ENCODE measurements at places on chromosomes 12 and 14. TPM values are rescaled to one million over a fixed set of nuclear protein-coding genes. Genes with fewer than 3 reads are reported as not detected.
A peak's percentile ranks its signal among the peaks of the same experiment; 100 is the strongest.

The ANKRD9 gene
- total RNA-seq: 4.9 TPM

The CLEC2B gene
- total RNA-seq: 53.7 TPM

- peak overlapping the region; percentile 80 for H3K27ac ChIP-seq
- H3K27me3 ChIP-seq: peaks cover 67% of the 10 kb centered on the region
- H3K4me3 ChIP-seq: peak overlapping the region; percentile 92
- H3K36me3 ChIP-seq: no peaks in the 10 kb centered on the region
These were observed 372 bp upstream of the DPF3 start for GRCh38 chr14:72894323-72894622.

DNA sequence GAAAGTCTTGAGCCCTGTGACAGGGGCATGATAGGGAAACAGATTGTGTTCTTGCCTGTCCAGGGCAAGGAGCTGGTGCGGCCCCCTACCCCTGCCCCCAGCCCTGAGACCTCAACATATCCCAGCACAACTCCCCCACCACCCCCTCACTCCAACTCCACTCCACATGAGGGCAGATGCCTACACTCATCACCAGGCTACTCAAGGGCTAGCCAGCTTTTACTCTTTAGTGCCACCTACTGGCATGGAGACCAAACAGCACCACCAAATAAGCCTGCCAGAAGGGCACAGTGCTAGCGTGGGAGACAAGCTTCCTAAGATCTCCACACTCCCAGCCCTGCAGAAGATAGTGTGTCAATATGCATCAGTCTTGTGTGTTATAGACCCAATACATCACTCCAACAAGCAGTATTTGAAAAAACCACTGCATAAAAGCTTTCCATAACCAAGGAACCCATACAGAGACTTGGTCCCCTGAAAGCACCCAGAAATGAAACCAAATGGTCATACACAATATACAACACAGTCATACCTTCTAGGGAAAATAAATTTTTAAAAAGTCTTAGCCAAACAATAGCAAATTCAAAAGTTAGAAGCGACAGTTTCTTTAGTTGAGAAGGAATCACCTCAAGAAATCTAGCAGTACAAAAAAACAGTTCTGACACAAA lies 154.4 kb downstream of the KCNK10 start:
- peak; percentile 67 for DNase-seq
- H3K4me3 ChIP-seq: no peak overlapping the region
- H3K4me1 ChIP-seq: peaks cover 18% of the 10 kb centered on the region
- H3K27ac ChIP-seq: no peak overlapping the region
- no peaks in the 10 kb centered on the region for H3K36me3 ChIP-seq

- no peaks in the 10 kb centered on the region for H3K36me3 ChIP-seq
- H3K27ac ChIP-seq: no peak overlapping the region
- peaks cover 2% of the 10 kb centered on the region for H3K4me1 ChIP-seq
- DNase-seq: no peak
- peaks cover 1% of the 10 kb centered on the region for H3K27me3 ChIP-seq
These were observed 17.7 kb upstream of the NRXN3 start for GRCh38 chr14:78152201-78153063.

DNA sequence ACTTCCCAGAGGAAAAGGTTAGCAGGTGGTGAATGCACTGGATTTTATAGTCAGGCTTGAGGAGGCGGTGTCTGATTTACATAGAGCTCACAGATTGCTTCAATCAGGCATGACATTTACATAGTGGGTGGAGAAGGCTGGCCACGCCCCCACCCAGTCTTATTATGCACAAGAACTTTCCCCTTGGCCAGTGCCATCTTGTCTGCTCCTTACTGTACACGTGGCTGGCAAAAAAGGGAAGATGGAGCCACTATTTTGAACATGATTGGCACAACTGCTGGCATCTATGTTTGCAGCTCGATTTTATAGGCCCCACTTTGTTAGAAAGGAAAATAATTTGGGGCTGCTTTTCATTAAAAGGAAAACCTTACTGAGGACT lies 10.9 kb upstream of the LGMN start:
- H3K36me3 ChIP-seq: peaks cover 6% of the 10 kb centered on the region
- no peak overlapping the region for H3K4me3 ChIP-seq
- DNase-seq: no peak
- H3K27ac ChIP-seq: no peak overlapping the region
- H3K4me1 ChIP-seq: peaks cover 28% of the 10 kb centered on the region

DNA sequence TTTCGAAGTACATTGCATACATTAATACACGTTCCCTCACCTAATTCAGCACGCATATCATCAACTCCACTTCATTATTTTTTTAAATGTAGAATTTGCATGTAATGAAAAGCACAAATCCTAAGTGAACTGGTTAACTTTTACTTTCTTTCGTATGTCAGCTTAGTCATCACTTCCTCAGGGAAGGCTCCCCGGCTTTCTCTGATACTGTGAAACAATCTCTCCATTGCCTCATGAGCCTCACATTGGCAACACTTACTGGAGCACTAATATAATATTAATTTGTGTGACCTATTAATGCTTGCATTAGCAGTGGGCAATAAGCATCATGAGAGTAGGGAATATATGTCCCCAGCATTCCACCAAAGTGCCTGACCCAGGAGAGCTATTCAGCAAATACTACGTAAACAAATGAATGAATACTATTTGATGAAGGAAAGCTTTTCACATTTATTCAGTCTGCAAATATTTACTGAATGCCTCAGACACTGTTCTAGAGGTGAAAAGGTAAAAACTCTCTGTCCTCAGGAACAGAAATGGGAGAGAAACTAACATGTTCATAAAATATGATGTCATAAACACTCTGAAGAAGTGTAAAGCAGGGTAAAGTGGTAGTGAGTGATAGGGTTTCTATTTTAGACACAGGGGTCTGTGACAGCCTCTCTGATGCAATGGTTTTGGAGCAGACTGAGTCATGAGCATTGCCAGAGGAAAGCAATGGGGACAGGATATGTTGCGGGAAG lies 327.5 kb upstream of the DIO2 start:
- H3K27ac ChIP-seq: no peak overlapping the region
- H3K4me3 ChIP-seq: no peak overlapping the region
- no peaks in the 10 kb centered on the region for H3K36me3 ChIP-seq
- no peaks in the 10 kb centered on the region for H3K27me3 ChIP-seq
- no peak for DNase-seq

GRCh38 chr12:3593906-3594483 lies 103.0 kb downstream of the PRMT8 start:
- peaks cover 3% of the 10 kb centered on the region for H3K27me3 ChIP-seq
- H3K36me3 ChIP-seq: no peaks in the 10 kb centered on the region
- no peak for DNase-seq

DNA sequence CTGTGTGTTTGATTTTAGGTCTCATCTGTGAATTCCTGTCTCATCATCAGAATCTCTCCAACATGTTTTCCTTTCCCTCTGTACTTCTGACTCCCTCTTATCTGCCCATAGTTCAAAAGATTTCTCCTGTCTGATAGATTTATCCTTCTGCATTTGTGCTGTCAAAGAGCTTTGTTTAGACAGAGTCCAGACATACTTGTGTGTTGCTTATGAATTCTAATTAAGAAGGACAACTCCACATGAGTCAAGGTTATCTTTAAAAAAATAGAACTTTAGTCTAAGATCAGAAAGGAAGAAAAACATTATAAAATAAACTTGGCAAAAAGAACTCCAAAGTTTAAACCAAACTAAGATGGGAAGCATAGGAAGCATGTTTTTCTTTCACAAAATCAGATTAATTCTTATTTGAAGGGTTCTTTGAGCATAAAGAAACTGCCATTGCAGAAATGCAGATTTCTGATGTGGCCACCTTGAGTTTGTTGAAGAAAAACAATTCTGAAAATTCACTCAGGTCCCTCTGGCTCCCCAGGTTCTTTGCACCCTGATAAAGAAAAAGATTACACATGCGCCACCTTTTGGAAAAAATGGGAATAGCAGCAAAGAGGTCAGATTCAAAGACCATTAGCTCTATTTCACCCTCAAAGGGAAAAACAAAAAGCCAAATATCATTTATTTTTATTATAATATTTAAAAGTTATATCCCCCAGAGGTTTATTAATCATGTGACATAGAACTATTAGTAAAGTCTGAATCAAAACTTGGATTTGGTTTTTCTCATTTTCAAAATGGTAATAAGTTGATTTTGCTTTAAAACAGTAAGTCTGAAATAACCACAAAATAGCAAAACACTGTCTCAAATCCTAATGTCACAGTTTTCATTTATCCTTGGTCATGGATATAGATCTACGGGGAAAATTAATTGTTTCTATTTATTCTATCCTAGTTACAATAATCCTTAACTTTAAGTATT lies 143.7 kb upstream of the DCN start:
- no peak overlapping the region for H3K4me3 ChIP-seq
- no peak overlapping the region for H3K27ac ChIP-seq
- peak; percentile 58 for DNase-seq
- H3K36me3 ChIP-seq: no peaks in the 10 kb centered on the region
- peaks cover under 1% of the 10 kb centered on the region for H3K27me3 ChIP-seq

DNA sequence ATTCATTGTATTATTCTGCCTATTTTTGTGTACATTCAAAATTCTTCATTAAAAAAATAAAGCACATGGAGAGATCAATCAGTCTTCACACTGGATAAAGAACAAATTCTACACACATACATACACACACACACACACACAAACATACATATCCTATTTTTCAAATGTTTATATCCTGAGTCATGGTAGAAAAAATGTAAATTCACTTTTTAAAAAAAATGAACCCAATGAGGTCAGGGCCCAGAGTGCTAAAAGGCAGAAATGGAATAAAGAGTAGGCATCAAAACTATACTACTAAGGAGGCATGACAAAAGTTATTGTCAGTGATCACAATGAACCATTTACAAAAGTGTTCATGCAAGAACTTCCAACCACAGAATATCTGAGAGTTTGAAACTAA lies 17.3 kb downstream of the GALC start:
- no peak for DNase-seq
- H3K27me3 ChIP-seq: no peaks in the 10 kb centered on the region
- no peak overlapping the region for H3K27ac ChIP-seq
- H3K4me3 ChIP-seq: no peak overlapping the region
- peaks cover 2% of the 10 kb centered on the region for H3K4me1 ChIP-seq
- peaks cover 33% of the 10 kb centered on the region for H3K36me3 ChIP-seq
